ENCODE measurements at places on chromosomes 5 and 9.
A peak's percentile ranks its signal among the peaks of the same experiment; 100 is the strongest.

DNA sequence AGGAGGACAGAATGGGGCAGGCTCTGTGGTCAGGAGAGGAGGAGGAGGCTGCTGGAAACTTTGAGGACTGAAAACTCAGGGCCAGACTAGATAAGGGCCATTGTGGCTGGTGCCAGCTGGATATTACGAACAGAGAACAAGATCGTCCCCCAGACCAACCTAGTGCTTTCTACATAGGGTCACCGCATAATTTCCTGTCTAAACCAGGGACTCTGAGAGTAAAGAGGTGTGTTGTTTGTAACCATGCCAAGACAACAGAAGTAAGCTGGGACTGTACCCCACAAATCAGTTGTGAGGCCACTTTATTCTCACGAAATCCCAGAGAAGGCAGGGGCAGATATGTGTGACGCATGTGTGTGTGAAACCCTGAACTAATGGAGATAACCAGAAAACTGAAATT, 20.3 kb upstream of the GFPT2 start:
- no peak for DNase-seq

DNA sequence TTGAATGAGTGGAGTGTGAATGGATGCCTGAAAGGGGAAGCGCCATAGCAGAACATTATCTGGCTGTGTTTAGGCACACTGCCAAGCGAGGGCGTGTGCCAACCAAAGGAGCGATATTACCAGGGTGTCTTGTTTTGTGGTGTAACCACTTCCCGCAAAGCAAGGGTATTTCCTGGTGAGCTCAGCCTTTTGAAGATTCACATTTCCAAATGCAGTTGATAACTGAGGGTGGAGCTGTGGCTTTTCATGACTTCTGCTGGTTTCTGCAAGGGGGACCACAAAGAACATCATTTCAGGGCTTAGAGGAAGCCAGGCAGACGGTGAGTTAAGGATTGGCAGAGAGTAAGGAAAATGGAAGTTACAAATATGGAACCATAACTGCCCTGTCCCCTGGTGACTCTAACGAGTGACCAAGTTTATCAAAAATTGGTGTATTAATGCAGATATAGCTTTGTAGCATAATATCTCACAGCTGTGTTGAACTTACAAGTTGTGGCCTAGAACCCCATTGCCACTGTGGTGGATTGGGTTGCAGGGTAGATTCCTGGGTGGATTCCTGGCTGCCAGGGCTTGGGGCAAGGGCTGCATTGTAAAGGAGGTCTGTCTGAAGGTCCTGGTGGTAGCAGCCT, 71.4 kb downstream of the RALGPS1 start:
- DNase-seq, result peak; percentile 99

DNA sequence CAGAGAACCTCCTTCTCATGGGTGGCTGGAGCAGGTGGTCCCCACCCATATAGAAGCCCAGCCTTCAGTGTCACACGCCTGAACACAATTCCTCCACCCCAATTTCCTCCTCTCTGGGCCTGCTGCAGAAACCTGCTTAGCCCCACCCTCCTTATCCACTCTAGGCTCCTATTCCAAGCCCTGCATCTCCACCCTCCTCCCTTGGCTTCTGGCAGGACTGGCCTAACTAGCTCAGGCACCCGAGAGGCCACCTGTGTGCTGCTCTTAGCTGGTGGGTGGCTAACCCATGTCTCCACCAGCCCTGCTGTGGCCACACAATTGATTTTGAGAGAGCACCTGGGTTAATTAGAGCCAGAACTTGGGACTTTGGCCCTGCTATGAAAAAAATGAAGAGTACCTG, 77.3 kb upstream of the ATP10B start:
- DNase-seq, result no peak

- DNase-seq, result no peak
These were observed 223.3 kb upstream of the TBCA start for GRCh38 chr5:77999399-77999798.

- peak; percentile 18 for DNase-seq
These were observed 931 bp downstream of the FAM219A start for GRCh38 chr9:34457266-34458012.

DNA sequence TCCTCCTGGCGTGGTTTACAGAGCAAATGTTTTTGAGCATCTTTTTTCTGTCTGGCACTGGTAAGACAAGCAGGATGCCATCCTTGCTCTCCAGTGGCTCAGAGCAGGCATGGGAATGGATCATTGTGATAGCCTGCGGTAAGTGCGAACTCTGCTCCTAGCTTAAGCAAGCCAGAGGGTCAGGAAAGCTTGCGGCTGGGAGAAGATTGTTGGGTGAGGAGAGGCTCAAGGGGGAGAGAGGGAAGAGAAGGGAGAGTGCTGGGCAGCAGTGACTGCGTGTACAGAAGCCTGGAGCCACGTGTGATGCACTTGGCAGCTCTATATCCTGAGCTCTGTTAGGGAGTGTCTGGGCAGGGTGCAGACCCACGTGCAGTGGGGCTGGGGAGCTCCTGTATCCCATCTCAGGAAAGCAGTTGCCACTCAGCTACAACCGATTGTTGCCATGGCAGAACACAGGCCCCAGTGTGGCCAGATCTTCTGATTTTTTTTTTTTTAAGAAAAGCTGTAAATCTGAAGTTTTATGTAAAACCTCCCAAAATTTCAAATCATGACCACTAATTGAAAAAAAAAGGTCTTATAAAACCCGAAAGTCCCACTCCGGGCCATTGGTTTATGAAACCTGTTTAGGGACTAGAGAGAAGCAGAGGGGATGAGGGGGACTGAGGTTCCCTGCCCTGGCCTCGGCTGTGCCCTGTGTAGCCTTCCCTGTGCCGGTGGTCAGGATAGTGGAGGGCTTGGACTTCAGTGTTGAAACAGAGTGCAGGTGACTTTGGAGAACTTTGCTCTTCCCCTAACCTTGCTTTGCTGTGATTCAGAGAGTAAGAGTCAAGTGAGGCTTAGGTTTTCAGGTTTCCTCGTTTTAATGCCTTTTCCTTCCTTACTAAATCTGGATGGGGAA, 67.3 kb downstream of the ZNF618 start:
- no peak for DNase-seq

DNA sequence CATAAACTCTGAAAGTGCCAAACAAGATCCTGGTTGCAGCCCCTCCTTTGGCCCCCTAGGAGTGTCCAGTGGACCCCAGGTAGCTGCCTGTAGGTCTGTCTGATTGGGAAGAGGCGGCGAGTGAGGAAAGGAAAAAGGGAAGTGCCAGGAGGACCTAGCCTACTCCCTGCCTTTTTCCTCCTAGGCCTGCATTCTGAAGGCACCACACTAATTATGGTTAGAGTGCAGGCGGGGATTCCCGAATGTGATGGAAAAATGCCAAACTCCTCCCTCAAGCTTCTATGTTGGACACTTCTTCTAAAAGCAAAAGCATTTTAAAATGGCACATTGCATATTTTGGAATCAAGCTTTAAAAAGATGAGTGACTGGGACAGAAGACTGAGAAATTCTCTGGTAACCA, 83.2 kb upstream of the SMIM15 start:
- peak; percentile 10 for DNase-seq

DNA sequence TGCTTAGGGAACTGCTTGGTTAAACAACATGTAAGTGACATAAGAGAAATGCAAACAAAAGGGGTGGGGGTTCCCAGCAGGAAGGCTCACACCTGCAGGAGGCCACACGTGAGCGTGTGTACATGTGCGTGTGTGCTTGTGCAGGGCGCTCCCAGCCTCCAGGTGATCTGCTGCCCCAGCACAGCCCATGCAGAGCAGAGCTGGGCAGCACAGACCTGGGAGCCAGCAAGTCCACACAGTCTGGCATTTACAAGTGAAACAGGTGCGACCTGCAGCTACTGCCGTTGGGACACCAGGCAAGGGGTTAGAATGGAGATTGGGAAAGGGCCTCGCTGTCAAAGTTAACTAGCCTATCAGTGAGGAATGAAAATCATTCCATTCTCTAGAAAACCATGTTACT, 41.8 kb downstream of the GRAMD2B start:
- DNase-seq, result no peak

DNA sequence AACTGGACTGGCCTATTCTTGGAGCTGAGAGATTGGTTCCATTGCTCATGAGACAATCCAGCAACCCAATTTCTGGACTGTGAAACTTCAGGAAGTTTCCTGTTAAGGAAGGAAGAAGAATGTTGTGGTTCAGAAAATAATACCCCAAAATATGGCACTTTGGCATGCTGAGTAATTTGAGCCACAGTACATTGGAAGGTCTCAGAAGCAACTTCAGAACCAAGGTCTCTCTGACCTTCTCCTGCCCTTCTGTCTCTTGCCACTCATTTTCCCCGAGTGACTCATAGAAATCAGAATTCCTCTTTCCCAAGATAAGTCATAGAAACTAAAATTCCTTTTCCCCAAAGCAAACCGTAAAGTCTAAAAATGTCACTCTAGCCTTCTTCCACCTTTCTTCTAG, 1366.1 kb downstream of the PTPRD start:
- DNase-seq, result no peak

DNA sequence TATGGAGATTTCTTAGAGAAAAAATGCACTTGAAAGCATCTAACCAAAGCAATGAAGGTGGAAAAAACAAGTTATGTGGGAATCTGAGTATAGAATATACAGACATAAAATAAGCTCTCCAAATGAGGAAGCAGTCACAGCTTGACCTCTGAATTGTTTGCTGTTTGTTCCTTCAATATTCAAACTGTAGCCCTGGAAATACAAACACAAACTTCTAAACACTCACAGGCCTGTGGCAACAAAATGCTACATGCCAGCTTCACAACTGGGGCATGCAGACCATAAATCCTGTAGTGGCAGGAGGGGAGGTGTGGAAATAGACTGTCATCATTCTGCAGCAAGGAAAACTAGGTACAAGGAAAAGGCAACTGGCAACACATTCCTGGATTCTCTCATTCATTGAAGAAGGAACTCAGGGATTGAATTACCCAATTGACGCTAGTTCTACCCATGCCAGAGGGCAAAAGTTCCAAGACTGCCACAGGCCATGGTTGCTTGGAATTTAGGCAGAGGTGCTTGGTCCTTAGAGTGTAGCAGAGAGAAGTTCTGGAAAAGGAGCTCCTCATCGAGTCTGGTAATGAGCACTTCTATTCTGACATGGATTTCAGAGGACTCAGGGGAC, 349.6 kb downstream of the PDE4D start:
- no peak for DNase-seq

Data from SW480 (cell line).